ENCODE measurements at places on chromosomes 2 and 18. TPM values are rescaled to one million over a fixed set of nuclear protein-coding genes. Genes with fewer than 3 reads are reported as not detected.
A peak's percentile ranks its signal among the peaks of the same experiment; 100 is the strongest.

UCN gene
- total RNA-seq, result 1.1 TPM

UGT1A4 gene
- total RNA-seq, result 1.1 TPM

TMEFF2 gene
- total RNA-seq, result 4.7 TPM

PROKR1 gene
- total RNA-seq, result 0.69 TPM

SPP2 gene
- not detected for total RNA-seq

ZNG1B gene
- 46.5 TPM for total RNA-seq

CAVIN2 gene
- 103 TPM for total RNA-seq

- DNase-seq, result no peak
These were observed 83.4 kb upstream of the RGPD5 start for GRCh38 chr2:109710505-109711229.

DNA sequence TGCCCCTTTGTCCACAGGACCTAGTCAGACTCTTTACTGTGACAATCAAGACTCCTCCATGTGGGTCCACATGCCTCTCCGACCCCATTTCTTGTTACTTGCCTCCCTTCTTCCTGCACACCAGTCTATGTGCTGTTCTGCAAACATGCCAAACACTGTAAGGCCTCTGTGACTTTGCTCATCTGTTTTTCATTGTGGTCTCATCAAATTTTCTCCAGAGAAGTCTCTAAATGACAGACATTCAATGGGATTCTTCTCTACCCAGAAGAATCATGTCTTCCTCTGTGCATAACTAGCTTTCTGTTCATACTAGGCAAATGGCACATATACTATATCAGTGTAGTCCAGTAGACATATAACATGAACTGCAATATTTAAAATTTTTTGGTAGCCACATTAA lies 43.0 kb upstream of the KCNE4 start:
- DNase-seq, result no peak

DNA sequence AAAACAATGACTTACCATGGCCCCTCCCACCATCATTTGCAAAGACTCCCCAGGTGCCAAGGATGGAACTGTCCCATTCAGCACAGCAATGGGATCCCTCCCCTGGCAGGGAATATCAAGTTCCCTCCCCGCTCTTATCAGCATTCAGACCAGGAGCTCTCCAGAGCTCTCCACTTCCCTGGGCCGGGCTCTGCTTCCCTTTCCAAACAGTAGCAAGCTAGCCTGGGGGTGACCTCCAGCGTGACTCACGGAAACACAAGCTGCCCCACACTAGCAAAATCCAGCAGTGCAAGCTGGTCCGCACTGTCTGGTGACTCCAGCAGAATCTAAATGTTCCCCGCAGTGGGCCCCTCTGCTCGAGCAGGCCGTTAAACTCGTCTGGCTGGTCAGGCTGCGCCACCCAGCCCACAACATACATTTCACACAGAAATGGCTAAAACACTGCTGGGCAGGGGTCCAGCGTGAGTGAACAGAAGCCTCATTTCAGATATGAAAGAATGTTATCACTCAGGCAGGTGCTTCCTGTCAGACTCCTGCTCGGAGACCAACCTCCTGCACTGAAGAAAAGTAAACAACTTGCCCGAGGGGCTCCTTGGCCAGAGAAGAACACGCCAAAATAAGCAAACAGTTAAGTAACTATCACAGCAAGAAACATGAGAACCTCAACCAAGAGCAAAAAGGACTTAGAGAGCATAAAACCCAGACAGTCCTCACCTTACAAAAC lies 33.9 kb downstream of the STAT1 start:
- DNase-seq, result peak; percentile 81

- DNase-seq, result no peak
These were observed 4.4 kb upstream of the KYNU start for GRCh38 chr2:142872882-142873724.

DNA sequence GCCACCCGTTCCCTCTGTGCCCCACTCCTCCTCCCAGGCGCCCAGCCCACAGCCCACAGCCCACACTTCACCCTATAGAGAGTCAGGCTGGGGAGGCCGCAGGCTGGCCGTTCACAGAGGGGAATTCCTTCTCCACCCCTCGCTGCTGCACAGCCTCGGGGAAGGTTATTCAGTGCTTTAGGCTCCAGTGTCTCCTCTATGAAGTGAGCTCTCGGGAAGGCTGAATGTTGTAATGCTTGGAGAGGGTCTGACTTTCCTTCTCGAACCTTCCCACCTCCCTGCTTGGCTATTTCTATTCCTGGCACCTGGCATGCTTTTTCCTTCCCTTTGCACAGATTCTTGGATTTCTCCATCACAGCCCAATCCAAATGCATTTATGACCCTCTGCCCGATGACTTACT lies 62.5 kb upstream of the SMAD7 start:
- no peak for DNase-seq

DNA sequence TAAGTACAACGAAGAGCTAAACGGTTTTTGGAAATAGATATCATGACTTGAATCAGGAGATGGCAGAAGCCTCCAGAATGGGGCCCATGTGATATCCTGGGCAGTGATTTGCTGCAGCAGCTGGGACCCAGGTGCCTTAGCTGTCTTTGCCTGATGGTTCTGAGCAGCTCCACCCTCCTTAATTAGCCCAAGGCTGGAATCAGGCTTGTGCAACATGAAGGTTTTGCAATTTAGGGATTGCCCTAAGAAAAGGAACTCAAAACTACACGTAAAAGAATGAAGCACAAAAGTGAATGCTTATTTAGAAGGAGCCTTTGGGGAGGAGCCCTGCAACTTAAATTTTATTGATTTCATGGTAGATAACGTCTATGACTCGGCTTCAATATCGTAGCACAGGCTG lies 17.3 kb upstream of the CNDP2 start:
- DNase-seq, result no peak

DNA sequence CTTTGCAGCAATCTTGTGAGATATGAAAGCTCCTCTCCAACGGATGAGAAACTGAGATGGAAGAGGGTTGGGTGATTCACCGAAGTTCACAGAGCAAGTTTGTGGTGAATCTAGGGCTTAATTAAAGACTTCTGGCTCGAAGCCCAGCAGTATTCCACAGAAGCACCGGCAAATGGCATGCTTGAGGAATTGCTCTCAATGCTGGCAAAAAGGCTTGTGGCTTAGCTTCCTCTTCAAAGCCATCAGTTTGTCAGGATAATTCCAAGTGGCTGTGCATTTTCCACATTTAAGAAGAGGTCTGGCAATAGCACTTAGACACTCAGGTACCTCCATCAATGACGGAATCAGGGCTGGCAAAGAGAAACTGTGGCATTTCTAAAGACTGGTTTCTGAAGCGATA lies 98.7 kb upstream of the SLC66A3 start:
- peak; percentile 15 for DNase-seq

GRCh38 chr2:120669971-120670370 lies 65.7 kb upstream of the GLI2 start:
- no peak for DNase-seq

DNA sequence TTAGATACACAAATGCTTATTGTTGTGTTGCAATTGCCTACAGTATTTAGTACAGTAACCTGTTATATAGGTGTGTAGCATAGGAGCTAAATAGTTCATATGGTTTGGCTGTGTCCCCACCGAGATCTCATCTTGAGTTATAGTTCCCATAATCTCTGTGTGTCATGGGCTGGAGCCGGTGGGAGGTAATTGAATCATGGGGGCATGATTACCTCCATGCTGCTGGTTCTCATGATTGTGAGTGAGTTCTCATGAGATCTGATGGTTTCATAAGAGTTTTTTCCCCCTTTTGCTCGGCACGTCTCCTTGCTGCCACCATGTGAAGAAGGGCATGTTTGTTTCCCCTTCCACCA lies 190.5 kb upstream of the SESTD1 start:
- DNase-seq, result no peak

- no peak for DNase-seq
These were observed 324.4 kb upstream of the CELF4 start for GRCh38 chr18:37889963-37890362.

DNA sequence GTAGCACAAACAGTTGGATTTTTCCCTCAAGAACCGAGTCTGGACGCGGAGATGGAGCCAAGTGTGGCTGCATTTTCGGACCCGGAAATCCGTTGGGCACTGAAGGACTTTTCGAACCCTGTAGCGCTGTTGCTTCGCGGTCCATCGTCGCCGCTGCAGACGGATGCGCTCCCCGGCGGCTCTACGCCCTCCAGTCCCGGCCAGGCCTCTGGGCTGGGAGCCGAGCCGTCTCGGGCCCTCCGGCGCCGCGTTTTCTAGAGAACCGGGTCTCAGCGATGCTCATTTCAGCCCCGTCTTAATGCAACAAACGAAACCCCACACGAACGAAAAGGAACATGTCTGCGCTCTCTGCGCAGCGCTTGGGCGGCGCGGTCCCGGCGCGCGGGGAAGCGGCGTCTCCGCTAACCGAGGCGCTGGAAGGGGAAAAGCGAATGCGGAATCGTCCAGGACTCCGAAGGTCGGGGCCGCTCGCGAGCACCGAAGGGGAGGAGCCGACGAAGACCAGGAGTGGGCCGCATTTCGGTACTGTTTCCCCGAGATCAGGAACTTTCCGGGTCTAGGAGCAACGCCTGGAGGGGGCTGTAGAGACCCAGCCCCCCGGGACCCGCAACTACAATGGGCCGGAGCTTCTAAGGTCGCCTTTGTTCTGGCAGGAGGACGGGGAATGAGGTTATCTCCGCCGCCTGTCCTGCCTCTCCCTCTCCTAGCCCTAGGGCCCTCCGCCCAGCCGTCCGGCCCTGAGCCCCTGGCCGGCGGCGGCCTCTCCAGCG lies 3.2 kb downstream of the EMX1 start:
- DNase-seq, result no peak

- DNase-seq, result no peak
These were observed 162.6 kb downstream of the GFPT1 start for GRCh38 chr2:69224512-69224837.

DNA sequence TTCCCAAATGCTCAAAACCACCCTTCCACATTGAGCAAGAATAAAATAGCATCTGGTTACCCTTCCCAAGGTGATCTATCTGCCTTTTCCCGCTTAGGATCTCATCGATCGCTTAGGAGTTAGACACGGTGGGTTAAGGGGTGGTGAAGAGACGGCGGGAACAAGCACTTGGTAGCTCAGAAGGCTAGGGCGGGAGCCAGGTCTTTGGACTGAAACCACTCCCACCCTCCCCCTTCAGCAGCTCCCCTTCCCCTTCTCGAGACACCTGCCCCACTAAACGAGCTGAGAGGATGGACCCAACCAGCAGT lies 513 bp downstream of the THOC1 start:
- peak; percentile 6 for DNase-seq

- DNase-seq, result no peak
These were observed 361.5 kb upstream of the RAB12 start for GRCh38 chr18:8247700-8248099.
